Testis (tissue), 5 donors: ENCODE measurements at places on chromosomes 3 and 15.

DNA sequence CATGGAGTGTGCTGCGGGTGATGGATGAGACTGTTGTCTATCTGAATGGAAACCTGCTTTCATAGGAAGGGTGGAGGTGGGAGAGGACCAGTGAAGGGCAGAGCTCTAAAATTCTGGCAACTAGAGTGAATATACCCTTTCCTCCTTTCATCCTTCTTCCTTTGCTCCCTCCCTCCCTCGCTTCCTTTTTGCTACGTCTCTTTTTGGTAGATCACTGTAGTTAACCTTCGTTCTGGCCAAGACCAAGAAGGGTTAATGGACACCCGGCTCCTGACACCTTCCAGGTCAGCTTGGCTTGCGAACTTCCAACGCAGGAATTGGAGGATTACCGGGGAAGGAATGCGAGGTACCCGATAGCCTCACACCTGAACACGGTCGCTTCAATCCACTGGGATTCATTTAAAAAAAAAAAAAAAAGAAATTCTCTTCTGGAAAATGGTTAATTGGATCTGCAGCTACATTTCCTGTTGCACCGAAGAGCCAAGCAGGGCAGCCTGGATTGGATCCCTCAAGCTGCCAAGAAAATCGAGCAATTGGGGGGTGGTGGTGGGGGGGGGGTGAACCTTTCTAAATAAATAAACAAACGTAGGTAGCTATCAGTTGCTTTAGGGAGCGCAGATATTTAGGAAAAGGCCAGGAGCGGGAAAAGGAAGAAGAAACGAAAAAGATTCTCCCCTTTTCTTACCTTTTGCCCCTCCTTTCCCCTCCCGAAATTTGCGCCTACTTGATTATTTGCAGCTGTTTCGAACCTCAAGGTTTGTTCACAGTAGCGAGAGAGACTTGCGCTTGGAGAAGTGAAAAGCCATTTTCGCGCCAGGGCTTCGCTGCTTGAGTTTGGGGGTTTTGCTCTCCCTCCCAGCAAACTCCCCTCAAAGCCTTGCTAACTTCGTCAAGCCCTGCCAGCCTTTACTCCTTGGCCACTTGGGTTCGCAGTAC lies 9.5 kb upstream of the NR2F2 start:
- no peak for DNase-seq
- H3K4me1 ChIP-seq, result no peaks in the 10 kb centered on the region
- H3K27ac ChIP-seq, result peak overlapping the region; percentile 93
- H3K36me3 ChIP-seq, result no peaks in the 10 kb centered on the region
- H3K4me3 ChIP-seq, result peak overlapping the region; percentile 64
- H3K27me3 ChIP-seq, result no peaks in the 10 kb centered on the region

- peaks cover 19% of the 10 kb centered on the region for H3K4me1 ChIP-seq
- H3K36me3 ChIP-seq, result no peaks in the 10 kb centered on the region
- peak overlapping the region; percentile 64 for H3K27ac ChIP-seq
Measured at GRCh38 chr3:4740397-4741105, 238.7 kb upstream of the BHLHE40 start.

GRCh38 chr3:35733864-35734263 lies 94.5 kb downstream of the ARPP21 start:
- DNase-seq, result no peak
- H3K36me3 ChIP-seq, result no peaks in the 10 kb centered on the region
- no peaks in the 10 kb centered on the region for H3K27me3 ChIP-seq
- H3K27ac ChIP-seq, result no peak overlapping the region
- H3K4me1 ChIP-seq, result no peaks in the 10 kb centered on the region
- no peak overlapping the region for H3K4me3 ChIP-seq

- no peak overlapping the region for H3K27ac ChIP-seq
- no peaks in the 10 kb centered on the region for H3K36me3 ChIP-seq
- no peak for DNase-seq
- H3K27me3 ChIP-seq, result no peaks in the 10 kb centered on the region
Measured at GRCh38 chr3:157098121-157098822, 61.7 kb downstream of the CCNL1 start.
